NCI-H2107 (cell line): ENCODE measurements at places on chromosomes 6 and 20.

DNA sequence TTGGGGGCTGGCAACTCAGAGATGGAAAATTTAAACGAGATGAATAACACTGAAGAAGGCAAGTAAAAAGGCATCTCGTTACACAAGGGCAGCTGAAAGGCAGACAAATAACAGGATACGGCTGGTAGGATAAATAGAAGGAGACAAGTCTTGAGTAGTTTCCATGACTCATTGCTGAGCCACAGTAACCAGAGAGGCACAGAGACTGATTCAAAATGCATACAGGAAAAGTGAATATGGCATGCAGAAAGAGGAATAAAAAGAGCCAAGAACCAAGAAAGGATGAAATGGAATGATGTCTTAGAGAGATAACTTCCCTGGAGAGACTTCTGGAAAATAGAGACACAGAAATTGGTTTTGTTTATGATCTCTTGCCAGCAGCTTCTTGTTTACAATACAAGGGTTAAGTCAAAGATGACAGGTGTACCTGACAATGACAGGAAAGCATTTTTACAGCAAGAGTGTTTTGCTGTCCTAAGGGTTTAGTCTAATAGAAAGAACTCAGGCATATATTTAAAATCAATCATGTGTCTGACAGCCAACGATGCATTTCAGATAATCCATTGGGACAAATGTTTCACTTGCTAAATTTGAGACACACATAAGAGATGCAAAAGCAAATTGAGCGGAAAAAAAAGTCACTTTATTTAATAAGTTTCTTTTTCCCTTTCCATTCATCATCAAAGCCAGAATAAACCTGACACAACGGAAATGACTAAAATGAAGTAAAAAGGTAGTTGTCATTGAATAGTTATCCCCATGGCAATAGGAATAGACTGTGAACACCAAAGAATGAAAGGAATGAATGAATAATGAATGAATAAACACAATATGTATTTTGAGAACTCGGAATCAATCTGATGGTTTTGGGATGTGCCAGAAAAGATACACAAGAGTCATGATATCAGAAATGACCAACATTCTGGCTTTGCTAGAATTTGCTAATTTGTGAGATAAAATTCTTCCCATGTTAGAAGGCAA lies 68.0 kb upstream of the KCNQ5 start:
- DNase-seq, result no peak

- no peak for DNase-seq
Measured at GRCh38 chr6:3288711-3289663, 30.2 kb downstream of the PSMG4 start.

GRCh38 chr6:137097057-137097456 lies 52.3 kb upstream of the IL20RA start:
- DNase-seq, result no peak

GRCh38 chr6:146886587-146887446 lies 288.0 kb downstream of the ADGB start:
- no peak for DNase-seq

DNA sequence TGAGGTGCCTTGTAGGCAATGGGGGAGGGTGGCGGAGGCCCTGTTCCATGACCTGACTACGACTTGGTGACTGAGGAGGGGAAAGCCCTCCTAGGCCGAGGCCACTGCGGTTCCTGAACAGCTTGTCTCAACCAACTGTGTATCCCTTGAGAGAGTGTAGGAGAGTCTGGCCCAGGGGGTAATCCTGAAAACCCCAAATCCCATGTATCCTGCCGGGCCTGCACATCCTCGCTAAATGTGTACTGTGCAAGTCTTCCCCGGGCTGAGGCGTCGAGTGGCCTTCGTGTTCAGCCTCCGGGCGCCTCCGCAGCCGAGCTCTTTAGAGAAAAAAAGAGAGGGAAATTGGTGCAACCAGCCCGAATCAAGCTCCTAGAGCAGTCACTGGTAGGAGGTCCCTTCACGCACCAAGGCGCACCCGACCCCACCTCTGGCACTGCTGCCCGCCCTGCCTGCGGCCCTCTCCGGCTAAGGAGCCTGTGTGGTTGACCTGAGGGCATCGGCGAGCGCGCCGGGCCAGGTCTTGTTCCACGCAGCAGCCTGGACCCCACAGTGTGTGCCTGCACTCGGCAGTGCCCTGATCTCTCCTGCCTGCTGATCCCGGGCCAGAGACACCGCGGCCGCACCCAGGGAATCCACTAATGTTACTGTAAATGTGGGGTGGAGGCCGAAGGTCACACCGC lies 7.3 kb downstream of the SIM1 start:
- no peak for DNase-seq

DNA sequence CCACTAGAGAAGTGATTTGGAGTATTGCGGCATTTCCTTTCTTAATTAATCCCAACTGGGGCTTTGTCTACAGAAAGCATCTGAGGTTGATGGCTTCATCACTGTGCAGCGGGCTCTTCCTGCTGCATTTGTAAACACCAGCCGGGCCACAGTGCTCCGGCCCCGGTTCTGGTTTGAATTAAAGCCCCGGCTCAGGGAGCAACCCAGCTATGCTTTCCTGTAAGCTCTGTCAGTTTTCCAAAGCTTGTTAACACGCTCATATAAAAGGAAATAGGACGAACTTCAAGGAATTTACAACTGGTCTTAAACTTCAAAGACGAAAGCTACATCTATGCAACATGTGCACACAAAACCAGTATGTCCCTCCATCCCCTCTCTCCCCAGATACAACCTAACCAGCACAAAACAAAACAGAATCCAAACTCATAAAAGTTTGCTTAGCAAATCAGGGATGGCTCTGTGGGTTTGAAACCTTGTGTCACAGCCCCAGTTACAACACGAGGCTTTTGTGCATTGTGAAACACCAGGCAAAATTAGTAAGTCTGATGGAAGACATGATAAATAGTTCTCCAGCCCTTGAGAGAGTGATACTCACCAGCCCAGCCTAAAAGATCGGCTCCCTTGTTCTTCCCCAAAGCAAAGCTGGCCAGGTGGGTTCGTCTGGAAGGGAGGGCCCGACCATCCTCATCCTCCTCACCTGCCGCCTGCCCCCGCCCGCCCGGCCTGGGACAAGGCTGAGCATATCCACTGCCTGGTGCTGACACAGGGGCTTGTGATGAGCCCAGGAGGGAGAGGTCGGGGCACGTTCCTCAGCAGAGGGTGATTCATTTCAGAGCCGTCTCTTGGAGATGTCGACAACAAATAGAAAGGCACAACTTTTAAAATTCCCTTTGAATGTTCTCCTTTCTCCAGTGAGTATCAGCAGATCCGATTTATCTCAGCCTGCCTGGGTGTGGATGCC lies 197.9 kb downstream of the TFAP2C start:
- DNase-seq, result no peak

GRCh38 chr6:5208057-5208456 lies 52.7 kb downstream of the LYRM4 start:
- no peak for DNase-seq

GRCh38 chr6:140499607-140500006 lies 1125.2 kb upstream of the CITED2 start:
- DNase-seq, result no peak

- no peak for DNase-seq
Measured at GRCh38 chr6:16420715-16421461, 182.5 kb downstream of the GMPR start.

GRCh38 chr20:35742741-35743523 lies 872 bp upstream of the RBM39 start:
- no peak for DNase-seq

DNA sequence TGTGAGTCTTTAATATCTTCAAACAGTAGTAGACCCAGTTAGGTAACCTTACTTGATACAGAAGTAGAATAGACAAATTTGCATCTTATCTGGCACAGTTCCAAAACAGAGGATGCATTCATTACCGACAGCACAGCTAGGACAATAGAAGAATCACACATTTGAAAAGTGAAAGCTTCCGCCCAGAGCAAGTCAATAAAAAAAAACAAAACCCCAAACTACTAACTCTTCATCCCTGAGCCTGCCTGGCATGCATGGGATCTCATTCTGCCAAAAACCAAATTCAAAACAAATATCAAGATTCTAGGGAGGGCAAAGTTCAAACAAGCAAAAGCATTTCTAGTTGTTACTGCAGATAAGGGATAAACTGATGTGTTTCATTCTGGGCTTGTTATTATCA lies 235.4 kb downstream of the BTBD9 start:
- no peak for DNase-seq

DNA sequence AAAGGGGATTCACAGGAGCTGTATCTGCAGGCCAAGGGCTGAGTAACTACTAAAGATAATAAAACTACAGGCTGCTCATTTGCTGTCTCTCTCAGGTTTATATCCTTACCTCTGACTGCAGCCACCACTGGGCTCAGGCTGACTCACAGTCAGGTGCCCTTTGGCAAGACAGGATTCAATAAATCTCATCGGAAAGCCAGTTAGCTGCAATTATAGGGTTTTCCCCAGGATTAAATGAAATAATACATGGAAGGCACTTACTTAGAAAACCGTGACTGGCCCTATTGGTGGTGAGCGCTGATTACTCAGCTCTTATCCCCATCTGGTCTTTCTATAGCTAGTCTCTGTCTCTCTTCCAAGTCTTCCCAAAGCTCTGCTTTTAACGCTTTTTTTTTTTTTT lies 26.4 kb downstream of the RMND1 start:
- no peak for DNase-seq

GRCh38 chr6:156658186-156658965 lies 118.8 kb upstream of the ARID1B start:
- DNase-seq, result no peak

GRCh38 chr6:106046116-106046853 lies 39.9 kb upstream of the PRDM1 start:
- DNase-seq, result no peak

- DNase-seq, result no peak
Measured at GRCh38 chr6:36019167-36019566, 5.3 kb downstream of the SLC26A8 start.

GRCh38 chr6:127343809-127344659 lies 625 bp upstream of the ECHDC1 start:
- DNase-seq, result no peak

DNA sequence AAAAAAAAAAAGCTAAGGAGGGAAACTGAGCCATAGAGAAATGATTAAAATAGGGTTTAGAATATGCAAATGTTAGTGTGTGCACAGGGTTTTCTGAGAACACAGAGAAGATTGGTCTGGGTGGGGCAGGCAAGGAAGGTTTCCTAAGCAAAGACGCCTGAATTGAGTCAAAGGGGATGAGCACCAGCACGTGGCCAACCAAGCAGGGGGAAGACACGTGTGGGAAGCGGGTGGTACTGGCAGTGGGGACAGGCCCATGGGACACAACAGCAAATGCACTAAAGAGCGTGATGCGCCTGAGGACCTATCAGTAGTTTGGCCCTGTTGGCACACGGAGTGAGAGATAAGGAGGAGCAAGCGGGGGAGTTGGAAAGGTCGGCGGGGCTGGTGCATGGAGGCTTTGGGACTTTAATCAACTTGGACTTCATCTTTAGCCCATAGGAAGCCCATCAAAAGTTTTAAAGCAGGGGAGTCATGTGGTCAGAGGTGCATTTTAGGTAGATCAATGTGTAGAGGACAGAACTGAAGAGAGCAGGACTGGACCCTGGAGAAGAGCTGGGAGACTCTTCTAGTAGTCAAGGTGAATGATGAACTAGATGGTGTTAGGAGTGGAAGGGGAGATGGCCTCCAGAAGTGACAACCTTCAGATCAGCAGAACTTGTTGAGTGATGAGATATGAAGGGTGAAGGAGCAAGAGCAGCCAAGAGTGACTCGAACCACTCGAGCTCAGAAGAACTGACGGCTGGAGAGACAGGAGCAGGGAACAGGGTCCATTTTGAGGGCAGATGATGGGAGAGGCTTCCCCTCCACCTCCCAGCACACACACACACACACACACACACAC lies 40.2 kb upstream of the MAP3K4 start:
- DNase-seq, result no peak
